ENCODE measurements at places on chromosomes 5 and 9.

DNA sequence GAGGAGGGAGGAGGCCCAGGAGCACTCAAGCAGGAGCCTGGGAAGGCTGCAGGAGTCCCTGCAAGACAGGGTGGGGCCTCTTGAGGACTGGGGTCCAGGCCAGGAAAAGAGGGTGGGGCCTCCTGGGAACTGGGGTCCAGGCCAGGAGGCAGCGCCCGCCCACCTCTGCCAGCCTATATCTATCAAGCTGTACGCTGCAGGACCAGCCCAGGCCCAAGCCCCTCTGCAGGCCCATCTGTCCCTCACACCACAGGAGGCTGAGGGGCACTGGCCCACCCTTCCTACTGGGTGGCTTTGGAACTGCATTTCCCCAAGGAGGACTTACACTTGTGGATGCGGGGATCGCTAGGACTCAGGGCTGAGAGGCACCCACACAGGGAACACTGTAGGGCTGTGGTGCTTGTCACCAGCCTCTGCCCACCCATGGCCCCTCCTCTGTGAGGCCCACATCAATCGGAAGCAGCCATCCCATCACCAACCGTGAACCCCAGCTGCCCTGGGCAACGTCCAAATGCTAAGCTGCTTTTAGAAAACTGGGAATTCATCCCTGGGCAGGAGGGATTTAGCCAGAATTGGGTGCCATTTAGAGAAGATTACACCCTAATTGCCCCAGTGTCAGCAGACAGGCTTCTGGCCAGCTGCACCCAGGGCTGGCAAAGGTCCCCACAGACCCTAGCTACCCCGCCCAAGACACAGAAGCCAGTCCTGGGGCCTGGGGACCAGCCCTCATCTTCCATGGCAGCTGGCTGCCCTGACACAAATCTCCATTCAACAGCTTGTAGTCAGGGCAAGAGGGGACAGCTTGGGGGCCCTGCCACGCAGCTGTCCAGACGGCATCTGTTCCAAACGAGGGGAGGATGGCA, 15.3 kb downstream of the BICD2 start:
- DNase-seq: peak; percentile 64

- DNase-seq: no peak
Observed at GRCh38 chr9:96137671-96138429, 164.1 kb downstream of the HSD17B3 start.

- no peak for DNase-seq
Observed at GRCh38 chr9:123642291-123643278, 286.6 kb downstream of the CRB2 start.

DNA sequence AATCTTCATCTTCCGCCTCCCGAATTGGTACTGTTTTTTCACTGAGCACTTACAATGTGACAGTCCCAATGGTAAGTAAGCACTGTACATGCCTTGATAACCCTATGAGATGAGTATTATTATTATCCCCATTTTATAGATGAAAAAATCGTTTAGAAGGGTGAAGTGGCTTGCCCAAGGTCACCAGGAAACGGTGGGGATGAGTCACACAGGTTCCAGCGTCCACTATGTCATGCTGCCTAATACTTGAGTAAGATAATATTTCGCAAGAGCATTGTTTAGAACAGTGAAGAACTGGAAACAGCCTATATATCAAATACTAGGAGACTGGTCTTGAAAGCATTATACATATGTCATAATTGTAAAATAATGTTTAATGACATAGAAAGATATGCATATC, 12.9 kb downstream of the HAND1 start:
- DNase-seq: no peak

Measured in right forelimb (tissue), 1 donor.